NCI-H187 treated with DMSO at 0.1 percent for 48 hours (cell line): ENCODE measurements at places on chromosomes 12 and 14.

DNA sequence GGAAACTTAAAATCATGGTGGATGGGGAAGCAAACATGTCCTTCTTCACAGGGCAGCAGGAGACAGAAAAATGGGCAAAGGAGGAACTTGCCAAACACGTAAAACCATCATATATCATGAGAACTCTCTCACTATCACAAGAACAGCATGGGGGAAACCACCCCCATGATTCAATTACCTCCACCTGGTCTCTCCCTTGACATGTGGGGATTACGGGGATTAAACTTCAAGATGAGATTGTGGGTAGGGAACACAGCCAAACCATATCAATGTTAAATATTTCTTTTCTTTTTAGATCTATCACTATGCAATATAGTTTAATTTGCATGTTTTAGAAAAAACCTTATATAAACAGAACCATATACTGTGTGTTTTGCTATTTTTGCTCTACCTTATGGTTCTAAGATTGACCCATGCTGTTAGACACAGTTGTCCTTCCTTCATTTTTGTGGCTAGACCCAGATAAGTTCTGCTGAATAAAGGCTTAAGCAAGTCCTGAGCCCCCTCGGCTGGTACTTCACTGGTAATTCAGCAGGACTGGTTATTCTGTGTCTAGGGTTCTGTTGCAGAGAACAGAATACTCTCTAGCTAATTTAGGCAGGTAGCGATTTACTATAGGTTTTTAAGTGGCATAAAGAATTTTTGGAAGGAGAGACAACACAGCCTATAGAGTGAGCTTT is 253.7 kb upstream of the HMGA2 start:
- DNase-seq = no peak

- DNase-seq = no peak
These were observed 658 bp upstream of the CEP128 start for GRCh38 chr14:80942191-80942600.

DNA sequence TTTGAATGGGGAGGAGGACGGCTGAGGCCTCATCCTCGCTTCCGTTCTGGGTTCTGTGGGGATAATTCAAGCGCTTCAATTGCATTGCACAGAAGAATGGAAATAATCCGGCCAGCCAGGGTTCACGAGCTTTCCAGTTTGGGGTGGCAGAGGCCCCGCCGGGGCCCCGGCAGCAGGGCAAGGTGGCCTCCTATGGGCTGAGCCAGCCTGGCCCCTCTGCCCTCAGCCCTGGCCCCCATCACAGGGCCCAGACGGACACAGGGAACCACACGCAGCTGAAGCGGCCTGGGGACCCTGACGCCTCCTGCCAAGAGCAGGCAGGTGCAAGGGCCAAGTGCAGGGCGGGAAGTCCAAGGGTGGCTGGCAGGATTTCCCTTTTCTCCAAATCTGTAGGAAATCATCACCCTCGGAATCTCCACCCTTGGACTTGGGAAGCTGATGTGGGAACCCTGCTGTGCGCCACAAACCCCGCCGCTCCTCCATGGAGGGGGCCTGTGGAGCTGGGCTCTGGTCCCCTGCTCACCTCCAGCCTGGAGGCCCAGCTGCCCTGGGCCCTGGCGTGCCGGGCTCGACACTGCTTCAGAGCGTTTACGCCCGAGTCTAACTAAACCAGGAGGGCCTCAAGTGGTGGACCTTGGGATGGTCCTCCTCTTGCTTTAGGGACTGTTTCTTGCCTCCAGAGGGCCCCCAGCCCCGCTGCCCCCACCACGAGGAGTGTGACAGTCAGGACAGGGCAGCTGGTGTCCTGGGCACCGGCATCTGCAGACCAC is 78.4 kb downstream of the MOK start:
- DNase-seq = no peak

GRCh38 chr12:103965255-103965589 is 450 bp upstream of the TDG start:
- DNase-seq = no peak

- no peak for DNase-seq
These were observed 10.1 kb downstream of the KRT71 start for GRCh38 chr12:52542785-52543318.

DNA sequence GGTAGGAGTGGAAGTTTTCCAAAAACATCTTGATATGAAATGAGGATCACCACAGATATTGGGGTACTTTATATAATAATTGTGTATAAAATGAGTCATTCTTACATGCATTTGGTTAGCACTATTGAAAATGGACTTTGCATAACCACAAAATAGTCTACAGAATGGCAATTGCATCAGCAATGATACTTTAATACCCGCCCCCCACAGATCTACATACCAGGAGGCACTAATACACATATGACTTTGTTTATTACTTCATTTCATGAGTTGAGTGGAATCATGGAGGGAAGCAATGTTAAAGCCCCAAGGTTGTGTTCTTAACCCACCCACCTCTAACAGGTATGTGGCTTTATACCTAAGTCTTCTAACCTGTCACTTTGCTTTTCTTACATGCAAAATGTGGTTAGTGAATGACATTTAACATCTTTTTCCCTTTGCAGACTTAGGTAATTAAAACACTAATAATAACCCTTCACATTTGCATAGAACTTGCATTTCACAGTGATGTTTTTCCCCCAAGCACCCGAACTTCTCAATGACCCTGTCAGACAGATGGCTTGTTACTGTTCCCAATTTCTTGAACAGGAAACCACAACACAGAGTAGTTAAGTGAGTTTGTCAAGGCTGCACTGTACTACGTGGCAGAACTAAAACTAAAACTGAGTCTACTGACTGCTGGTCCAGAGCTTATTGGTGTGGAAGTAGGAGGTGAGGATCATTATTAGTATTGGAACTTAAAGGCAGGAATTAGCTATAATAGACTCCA is 101.9 kb downstream of the NPAS3 start:
- no peak for DNase-seq

DNA sequence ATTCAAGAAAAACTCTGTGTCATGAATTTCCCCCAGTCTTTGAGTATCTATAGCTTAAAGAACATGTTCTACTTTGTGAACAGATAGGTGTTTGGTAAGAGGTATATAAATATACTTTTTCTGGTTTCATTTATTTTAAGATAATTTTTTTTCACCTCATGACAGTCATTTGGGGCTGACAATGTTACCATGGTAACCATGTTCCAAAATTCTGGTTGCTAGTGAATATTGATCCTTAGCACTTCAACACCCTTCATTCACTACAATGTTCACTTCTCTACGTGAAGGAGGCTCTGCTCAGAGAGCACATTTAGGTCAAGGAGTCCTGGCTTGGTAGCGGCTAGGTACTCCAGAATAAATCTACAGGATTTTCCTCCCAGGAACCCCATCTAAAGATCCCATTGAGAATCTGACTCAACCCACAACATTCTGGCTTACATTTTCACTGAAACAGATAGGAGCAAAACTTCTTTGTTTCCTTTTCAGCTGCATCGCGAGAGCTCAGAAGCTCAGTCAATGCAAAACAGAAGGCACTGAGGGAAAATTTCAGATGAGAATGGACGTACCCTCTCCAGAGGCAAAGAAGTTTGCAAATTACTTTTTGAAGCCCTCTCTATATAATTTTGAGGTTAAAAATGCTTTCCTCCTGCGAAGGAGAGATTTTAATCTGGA is 93.6 kb downstream of the ARF6 start:
- DNase-seq = no peak

GRCh38 chr14:74860899-74861733 is 14.8 kb downstream of the PROX2 start:
- peak; percentile 53 for DNase-seq

DNA sequence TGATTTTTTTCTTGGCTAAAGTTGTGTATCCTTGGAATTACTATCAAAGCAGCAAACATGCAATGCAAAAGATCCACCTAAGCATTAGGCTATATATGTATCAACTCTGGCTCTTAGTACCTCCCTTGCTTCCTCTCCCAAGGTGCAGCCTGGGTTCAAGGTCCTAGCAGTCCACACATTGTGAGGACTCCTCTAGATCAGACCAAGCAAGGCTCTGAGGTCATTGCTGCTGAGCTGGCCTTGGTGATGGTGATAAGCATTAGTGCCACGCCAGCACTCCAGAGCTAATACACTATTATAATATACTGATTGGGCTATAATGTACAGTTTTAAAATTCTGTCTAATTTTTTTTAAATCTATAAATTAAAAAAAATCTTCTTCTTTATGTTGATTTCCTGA is 196.9 kb upstream of the BTG1 start:
- DNase-seq = no peak

DNA sequence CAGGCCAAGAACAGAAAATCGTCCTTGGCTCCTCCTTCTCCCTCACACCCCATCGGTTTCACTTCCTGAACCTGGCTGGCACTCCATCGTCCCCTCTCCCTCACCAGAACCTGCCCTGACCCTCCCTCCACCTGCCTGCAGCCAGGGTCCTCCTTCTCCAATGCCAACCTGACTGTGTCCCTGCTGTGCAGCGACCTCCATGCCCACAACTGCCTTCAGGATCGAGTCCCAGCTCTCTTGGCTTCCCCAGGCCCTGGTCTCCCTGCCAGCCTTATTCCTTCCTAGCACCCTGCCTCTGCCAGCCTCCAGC is 19.8 kb downstream of the HVCN1 start:
- no peak for DNase-seq

GRCh38 chr14:51865953-51866747 is 5.7 kb downstream of the GNG2 start:
- DNase-seq = no peak

- DNase-seq = no peak
These were observed 677.4 kb upstream of the TMEM132C start for GRCh38 chr12:127589541-127589940.
